ENCODE measurements at places on chromosomes 2 and 18.

DNA sequence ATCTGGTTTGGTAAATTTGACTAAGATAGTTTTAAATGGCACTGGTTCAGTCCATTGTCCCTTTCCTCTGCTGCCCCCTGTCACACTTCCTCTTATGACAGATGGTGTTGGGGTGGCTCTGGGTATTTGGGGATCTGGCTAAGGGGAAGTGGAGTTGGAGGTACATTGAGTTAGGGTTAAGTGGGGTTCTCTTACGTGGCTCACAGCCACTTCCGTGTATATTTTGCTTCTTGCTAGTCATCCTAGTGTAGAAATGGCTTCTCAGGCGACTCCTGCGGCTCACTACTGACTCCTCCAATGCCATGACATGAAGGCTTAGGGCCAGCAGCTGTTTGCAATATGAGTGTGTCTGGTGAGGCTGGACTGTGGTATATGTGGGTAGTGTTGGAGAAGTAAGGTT is 187.0 kb downstream of the HAUS1 start:
- DNase-seq = no peak

DNA sequence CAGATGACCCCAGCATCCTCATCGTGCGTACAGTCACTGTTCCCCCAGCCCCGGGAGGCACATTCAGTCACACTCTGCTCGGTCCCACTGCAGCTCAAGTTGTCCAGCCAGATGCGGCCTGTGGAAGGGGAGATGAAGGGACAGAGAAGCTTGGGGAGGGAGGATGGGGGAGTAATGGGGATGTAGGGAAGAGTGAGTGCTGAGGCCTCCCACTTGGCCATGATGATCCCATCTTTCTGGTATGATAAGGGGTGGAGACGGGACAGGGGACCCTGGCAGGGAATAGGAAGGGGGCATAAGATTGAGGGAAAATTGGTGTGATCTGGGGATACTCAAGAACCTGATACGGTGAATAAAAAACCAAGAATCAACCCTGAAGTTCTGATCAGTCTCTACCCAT is 3.5 kb downstream of the LOXL3 start:
- no peak for DNase-seq

DNA sequence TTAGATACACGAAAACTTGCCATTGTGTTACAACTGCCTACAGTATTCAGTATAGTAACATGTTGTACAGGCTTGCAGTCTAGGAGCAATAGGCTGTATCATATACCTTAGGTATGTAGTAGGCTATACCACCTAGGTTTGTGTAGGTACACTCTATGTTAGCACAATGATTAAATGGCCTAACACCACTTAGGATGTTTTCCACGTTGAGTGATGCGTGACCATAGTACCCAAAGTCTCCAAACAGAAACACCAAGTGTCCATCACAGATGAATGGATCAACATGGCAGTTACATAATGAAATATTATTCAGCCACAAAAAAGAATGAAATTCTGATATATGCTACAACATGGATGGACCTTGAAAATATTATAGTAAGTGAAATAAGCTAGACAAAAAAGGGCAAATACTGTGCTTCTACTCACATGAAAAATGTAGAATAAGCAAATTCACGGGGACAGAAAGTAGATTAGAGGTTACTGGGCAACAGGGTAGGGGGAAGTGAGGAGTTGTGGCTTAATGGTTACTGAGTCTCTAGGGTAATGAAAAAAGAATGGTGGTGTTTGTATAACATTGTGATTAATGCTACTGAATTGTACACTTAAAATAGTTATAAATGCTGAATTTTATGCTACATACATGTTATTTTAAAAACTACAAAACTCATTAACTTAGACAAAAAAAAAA is 62.6 kb downstream of the TMEM131 start:
- no peak for DNase-seq

DNA sequence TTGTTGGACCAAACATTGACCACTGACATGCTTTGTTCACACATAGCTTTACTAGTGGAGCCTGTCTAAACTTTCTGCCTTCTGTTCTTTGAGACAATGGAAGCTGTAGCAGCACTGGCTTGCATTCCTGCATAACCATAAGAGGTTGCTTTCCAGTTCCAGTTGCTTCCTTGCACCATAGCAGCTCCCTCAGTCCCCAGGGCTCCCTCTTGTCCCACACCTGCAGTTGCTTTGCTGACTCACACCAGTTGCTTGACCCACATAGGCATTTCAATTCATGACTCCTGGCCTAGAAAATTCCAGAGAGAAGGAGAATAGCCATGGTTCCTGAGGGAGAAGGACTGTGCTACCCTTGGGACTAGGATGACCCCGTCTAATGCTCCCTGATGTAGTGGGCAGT is 20.9 kb downstream of the SGPP2 start:
- DNase-seq = no peak
